ENCODE measurements at places on chromosomes 11 and 22. TPM values are rescaled to one million over a fixed set of nuclear protein-coding genes. Genes with fewer than 3 reads are reported as not detected.

GRCh38 chr11:122199661-122200060 lies 83.6 kb upstream of the BLID start:
- no peak for DNase-seq

GRCh38 chr11:17531071-17531600 lies 13.1 kb downstream of the USH1C start:
- peak; percentile 46 for DNase-seq

Gene DEUP1
- polyA plus RNA-seq = 0.03 TPM

Gene SLC25A18
- not detected for polyA plus RNA-seq

DNA sequence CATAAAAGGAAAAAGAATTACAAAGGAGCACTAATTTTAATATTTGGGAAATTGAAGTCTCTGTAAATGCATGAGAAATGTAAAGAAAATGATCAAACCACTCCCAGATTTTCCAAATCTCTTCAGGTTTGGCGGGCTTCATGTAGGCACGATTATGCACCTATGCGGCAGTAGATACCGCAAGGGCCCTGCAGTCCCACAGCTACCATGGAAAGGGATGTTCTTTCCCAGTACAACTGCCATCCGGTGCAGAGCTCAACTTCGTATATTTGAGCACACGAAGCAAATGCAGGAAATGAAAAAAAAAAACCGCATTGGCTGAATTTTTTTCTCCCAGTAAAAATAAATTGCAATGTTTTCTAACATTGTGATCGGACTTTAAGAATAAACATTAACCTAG lies 1.4 kb downstream of the SLC17A6 start:
- DNase-seq = no peak

DNA sequence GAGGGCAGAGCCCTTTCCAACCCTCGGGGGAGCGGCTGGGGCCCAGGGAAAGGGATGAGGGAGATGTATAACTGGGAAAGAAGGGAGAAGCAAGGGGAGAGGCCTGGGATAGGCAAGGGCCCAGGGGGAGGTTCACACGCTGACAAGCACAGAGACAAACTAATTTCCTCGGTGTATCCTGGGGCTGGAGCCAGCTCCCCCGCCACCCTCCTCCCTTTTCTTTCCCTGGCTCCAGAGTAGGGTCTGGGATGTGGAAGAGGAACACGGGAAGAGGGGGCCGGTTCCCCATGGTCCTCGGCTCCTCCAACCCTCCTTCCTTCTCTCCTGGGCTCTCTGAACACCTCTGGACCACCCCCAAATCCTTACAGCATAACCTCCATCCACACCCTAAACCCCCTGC lies 6.9 kb downstream of the CLCF1 start:
- DNase-seq = no peak
